Stimulated activated CD4-positive, alpha-beta T cell treated with anti-CD3 and anti-CD28 coated beads, TNF-alpha, amount 100 ng/mL, for 24 hours (primary cell): ENCODE measurements at places on chromosomes 1 and 21.

GRCh38 chr1:75548721-75549480, 62.0 kb downstream of the SLC44A5 start:
- DNase-seq = no peak

DNA sequence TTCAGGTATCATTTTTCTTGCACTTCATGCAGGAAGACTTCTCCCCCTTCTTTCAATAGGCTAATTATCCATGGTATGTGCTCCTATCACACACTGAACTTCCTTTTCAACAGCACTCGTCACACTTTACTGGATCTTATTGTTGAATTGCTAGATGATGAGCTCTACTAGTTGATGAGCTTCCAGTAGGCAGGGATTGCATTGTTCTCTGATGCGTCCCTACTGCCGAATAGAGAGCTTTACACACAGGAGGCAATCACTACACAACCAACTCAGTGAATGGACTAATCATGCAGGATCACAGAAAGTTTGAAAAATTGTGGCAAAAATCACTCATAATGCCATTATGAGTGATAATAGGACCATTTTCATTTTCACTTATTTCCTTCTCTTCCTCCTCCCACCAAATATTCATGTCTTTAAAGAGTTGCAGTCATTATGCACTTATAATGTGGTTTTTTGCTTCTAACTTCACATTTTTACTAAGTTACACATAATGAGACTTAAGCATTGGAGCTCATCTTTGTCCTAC, 128.1 kb upstream of the ZNF648 start:
- DNase-seq = no peak

GRCh38 chr1:197954718-197955418, 37.7 kb downstream of the LHX9 start:
- DNase-seq = no peak

GRCh38 chr21:41675574-41675973, 91.3 kb downstream of the RIPK4 start:
- no peak for DNase-seq

- DNase-seq = no peak
Observed at GRCh38 chr1:1988061-1988945, 15.3 kb downstream of the CFAP74 start.

DNA sequence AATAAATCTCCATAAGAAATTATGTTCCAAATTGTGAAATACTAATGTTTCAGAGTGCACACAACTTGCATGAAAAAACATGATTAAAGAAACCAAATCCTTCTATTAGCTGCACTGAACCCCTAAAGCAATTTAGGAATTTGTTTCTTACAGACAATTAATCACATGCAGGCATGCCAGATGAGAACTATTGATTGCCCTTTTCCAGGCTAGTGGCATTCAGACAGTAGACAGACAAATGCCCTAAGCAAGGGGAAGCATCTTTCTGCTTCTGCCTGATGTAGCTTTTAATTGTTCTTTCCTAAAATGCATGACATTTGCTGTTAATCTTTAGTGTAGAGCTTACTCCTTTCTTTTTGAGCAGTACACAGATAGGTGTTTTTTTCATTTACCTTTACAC, 229.5 kb downstream of the DPYD start:
- DNase-seq = no peak

DNA sequence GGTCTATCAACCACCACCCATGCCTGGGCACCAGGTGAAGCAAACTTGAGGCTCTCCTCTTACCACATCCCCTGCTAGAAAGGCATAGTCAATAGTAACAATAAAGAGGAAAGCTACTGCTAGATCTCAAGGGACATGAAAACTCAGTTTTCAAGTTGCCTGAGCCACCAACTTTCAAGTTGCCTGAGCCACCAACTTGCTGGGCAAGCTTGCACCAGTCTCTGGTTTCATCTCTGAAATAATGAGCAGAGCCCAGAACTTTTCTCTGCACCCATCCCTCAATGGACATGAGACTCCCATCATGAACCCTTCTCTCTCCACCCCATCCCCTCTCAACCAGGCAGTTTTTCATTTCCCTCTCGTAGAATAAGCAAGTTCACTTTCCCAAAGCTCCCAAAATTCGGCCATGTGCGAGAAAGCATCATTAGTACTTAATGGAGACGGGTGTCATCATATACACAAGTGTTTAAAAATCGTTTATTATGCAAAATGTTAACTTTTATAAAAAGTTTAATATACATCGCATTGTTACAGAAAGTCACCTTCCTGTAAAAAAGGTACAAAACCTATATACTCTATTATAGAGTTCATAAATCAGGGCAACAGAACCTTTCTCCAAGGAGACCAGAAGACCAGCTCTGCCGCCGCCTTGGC, 1.7 kb downstream of the ID3 start:
- no peak for DNase-seq

DNA sequence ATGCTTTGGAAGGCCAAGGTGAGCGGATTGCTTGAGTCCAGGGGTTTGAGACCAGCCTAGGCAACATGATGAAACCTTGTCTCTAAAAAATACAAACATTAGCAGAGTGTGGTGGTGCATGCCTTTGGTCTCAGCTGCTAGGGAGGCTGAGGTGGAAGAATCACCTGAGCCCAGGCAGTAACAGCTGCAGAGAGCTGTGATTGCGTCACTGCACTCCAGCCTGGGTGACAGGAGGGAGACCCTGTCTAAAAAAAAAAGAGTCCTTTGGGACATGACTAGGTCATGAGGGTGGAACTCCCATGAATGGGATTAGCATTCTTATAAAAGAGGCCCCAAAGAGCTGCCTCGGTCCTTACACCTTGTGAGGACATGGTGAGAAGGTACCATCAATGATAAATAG, 436.0 kb upstream of the NR5A2 start:
- DNase-seq = no peak

DNA sequence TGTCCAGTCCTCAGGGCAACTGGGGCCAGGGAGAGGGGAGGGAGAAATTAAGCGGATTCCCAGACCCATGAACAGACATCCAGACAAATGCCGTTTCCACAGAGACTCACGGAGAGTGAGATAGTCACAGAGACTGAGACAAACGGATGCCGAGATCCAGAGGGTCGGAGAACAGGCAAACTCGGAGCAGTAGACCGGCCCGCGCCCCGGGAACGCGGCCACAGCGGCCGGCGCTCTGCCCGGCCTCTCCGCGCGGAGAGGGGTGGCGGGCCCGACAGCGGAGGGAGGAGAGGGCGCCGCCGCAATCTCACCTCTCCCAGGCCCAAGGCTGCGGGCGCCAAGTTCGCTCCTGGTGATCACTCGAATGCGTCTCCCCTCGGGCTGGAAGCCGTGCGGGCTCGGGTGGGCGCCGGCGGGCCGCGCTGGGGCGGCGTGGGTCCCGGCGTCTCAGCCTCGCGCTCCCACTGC, 831 bp upstream of the FOXD2 start:
- no peak for DNase-seq
